Caki2 (cell line): ENCODE measurements at places on chromosomes 2 and 18. TPM values are rescaled to one million over a fixed set of nuclear protein-coding genes. Genes with fewer than 3 reads are reported as not detected.

DNA sequence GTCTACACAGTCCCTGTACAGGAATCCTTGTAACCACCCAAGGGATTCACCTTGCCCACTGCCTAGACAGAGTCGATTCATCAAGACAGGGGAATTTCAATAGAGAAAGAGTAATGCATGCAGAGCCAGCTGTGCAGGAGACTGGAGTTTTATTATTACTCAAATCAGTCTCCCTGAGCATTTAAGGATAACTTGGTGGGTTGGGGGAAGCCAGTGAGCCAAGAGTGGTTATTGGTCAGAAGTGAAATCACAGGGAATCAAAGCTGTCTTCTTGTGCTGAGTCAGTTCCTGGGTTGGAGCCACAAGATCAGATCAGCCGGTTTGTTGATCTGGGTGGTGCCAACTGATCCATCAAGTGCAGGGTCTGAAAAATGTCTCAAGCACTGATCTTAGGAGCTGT lies 17.8 kb upstream of the FAM98A start:
- no peak for DNase-seq

COL5A2 gene
- 2.0 and 3.0 TPM in 2 replicates for total RNA-seq

GRCh38 chr2:114063346-114063745 lies 173.5 kb downstream of the ACTR3 start:
- DNase-seq = no peak

- no peak for DNase-seq
Observed at GRCh38 chr2:141767691-141768090, 363.1 kb downstream of the LRP1B start.

GRCh38 chr2:1147873-1148612 lies 197.4 kb downstream of the SNTG2 start:
- DNase-seq = no peak

LIMS3 gene
- total RNA-seq = 0.23 and 0.91 TPM in 2 replicates

- no peak for DNase-seq
Observed at GRCh38 chr2:80330527-80331450, 26.2 kb upstream of the LRRTM1 start.

OTOS gene
- not detected in 2 replicates for total RNA-seq

- no peak for DNase-seq
Observed at GRCh38 chr2:199404841-199405240, 52.9 kb downstream of the SATB2 start.

- no peak for DNase-seq
Observed at GRCh38 chr18:44802508-44802907, 121.8 kb downstream of the SETBP1 start.

GRCh38 chr2:191942739-191943103 lies 95.8 kb upstream of the CAVIN2 start:
- DNase-seq = no peak

DNA sequence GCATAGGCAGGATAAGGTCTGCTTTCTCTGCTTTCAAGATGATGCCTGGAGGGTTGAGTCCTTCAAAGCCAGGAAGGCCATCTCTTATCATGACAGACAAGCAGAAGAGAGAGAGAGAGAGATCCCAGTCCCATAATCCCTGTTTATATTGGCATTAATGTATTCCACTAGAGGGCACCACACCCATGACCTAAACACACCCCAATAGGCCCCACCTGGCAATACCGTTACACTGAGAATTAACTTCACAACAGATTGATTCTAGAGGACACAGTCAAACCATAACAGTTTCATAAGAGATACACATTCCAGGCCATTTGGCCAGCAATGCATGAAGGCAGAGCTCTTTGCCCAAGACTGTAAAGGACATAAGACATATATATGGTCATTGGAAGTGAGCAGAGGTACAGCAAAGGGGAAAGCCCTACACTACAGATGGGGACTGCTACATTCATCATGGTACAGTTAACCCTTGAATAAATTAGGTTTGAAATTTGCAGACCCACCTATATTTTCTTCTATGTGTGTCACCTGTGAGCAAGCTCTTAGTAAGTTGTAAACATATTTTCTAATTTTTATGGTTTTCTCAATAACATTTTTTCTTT lies 1516.1 kb downstream of the RPIA start:
- DNase-seq = peak; percentile 15

DNA sequence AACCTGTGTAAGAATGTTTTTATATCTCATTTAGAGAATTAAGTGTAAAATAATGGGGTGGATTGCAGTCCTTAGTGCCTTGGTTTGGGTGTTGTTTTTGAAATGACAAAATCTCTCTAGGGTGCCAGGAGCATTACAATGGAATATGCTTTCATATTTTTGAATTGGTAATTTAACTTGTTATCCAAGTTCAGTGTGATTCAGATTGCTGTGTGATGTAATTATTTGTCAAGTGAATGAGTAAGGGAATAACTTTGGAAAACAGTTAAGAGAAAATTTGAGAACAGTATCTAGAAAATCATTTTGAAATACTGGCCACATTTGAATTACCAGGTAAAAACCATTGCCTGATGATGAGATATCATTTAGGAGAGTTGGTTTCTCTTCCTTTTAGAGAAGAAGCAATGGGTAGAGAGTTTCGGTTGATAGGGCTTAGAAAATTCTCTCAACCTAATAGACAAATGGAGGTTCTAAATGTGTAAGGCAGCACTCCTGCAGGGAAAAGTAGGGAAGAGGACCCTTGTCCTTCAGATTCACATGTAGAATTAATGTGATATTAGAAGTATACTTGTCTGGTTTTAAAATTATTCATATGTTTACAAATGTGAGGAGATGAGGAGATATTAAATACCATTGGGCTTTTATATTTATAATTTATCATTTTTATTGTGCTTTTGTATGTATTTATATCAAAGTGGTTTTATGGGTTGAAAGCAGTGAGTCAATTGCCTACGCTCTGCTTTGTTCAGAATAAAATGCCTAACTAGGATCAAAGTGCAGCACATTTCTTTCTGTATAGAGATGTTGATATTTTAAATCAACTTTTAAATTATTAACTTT lies 124.8 kb downstream of the PHLPP1 start:
- DNase-seq = no peak

DNA sequence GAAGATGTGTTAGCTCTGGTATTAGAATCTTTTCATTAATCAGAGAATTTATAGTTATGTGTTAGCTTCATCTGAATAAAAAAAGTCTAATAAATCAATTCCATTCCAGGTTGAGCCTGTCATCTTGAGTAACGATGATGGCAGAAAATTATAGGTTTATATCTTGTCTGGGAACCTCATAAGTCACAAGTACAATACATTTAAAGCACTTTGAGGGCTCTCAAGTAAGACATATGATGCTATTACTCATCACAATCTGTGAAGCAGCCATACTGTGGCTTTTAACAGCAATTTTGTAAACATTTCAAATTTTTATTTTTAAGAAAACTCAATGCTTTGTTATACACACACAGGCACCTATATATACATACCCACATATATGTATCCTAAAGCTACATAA lies 484.1 kb upstream of the VRK2 start:
- DNase-seq = no peak

GRCh38 chr2:188766471-188766856 lies 207.7 kb upstream of the COL3A1 start:
- no peak for DNase-seq

FHOD3 gene
- total RNA-seq = 7.8 and 15.0 TPM in 2 replicates

GRCh38 chr2:145379934-145380333 lies 860.0 kb upstream of the ZEB2 start:
- DNase-seq = no peak

DNA sequence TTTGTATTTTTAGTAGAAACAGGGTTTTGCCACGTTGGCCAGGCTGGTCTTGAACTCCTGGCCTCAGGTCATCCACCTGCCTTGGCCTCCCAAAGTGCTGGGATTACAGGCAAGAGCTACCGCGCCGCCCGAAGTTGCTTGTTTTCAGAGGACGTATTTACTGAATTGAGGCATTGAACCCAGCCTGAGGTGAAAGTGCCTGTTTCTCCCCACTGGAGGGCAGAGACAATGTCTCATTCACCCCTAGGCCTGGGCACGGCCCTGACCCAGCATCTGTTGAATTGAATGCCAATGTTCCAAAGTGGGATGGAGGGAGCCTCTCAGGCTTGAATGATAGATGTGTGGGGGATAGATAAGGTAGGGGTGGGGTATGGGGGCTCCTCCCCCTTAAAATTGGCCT lies 4.5 kb upstream of the TMBIM1 start:
- DNase-seq = no peak

DNA sequence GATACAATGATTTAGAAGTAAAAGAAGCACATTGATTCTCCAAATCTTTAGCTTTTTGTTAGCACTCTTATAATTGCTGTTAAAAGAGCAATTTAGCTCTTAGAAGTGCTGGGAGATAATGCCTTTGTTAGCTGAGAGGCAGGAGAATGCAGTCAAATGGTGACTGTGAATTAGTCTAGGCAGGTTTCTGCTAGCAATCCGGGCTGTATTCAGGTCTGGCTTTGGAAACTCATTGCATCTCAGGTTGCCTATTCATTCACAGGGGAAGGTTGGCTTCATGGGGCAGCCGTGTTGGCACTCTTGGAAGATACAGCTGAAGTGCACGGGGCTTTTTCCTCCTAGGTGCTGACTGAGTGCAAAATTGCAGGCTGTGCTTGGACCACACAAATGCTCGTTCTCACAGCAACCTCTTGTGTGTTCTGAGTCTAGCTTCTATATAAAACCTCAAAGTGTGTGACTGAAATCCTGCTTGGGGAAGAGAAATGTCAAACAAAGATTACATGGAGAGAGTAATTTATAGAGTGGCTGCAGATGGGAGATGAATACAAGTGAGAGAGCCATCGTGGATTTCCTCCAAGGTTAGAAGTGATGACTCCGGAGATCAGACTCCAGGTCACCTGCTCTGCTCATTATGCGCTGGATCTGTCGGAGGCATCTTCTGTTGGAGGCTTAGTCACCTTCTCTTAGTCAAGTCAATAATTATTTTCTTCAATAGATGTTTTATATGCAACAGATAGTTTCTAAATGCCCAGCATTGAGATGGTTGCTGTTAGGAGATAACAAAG lies 167.8 kb downstream of the PMAIP1 start:
- no peak for DNase-seq

TRIM43 gene
- total RNA-seq = not detected in 2 replicates

DNA sequence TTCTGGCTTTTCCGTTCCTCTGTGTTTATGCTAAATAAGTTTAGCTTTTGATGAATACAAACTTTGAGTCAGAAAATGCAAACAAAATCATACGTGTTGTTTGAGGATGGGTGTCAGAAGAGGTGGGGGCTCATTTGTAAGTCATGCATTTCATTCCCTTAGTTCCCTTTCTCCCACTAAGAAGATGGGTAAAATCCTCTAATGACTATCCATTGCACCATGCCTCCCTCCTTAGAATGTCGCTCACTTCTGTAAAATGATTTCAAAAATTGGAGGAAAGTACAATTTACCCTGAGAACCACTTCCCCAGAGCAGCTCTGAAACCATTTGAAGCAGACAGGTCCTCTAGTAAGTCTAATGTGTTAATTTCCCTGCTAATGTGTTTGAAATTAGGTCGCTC lies 629.6 kb upstream of the VRK2 start:
- no peak for DNase-seq

EVX2 gene
- total RNA-seq = not detected in 2 replicates

PXDN gene
- total RNA-seq = 101 and 131 TPM in 2 replicates

GRCh38 chr18:78919956-78920355 lies 59.7 kb upstream of the SALL3 start:
- peak; percentile 21 for DNase-seq

- no peak for DNase-seq
Observed at GRCh38 chr18:74897971-74898657, 300.4 kb downstream of the ZNF407 start.

GRCh38 chr2:14517731-14518130 lies 114.8 kb upstream of the LRATD1 start:
- DNase-seq = no peak

GRCh38 chr2:137964859-137965459 lies 686 bp downstream of the HNMT start:
- no peak for DNase-seq

DNA sequence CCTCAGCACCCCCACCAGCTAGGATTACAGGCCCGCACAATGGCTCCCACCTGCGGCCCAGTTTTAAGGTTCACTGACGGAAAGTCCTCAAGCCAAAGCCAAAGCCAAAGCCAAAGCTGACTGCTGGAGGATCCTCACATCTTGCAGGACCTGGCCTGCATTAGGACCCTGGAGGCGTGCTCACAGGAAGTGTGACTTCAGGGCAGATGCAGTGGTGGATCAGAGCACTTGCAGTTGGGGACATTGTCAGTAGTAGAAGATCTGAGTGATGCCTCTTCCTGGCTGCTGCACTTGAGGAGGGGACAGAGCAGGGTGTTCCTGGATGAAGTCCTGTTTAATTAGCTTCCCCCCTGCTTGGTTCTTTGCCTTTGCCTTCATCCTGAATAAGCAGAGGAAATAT lies 69.0 kb upstream of the ALPP start:
- DNase-seq = no peak

GRCh38 chr2:215347878-215348277 lies 36.0 kb downstream of the ATIC start:
- DNase-seq = no peak

DUSP2 gene
- 6.1 and 7.4 TPM in 2 replicates for total RNA-seq

SRD5A2 gene
- not detected in 2 replicates for total RNA-seq

- no peak for DNase-seq
Observed at GRCh38 chr2:31402388-31402787, 12.2 kb downstream of the XDH start.

GRCh38 chr2:97354576-97354975 lies 235.1 kb downstream of the ANKRD36B start:
- DNase-seq = no peak

NIFK gene
- 41.2 and 49.2 TPM in 2 replicates for total RNA-seq

GRCh38 chr18:35246831-35247230 lies 6.0 kb downstream of the ZNF397 start:
- DNase-seq = no peak

- peak; percentile 26 for DNase-seq
Observed at GRCh38 chr2:1856922-1857321, 112.6 kb upstream of the PXDN start.

C2orf78 gene
- total RNA-seq = not detected in 2 replicates

DNA sequence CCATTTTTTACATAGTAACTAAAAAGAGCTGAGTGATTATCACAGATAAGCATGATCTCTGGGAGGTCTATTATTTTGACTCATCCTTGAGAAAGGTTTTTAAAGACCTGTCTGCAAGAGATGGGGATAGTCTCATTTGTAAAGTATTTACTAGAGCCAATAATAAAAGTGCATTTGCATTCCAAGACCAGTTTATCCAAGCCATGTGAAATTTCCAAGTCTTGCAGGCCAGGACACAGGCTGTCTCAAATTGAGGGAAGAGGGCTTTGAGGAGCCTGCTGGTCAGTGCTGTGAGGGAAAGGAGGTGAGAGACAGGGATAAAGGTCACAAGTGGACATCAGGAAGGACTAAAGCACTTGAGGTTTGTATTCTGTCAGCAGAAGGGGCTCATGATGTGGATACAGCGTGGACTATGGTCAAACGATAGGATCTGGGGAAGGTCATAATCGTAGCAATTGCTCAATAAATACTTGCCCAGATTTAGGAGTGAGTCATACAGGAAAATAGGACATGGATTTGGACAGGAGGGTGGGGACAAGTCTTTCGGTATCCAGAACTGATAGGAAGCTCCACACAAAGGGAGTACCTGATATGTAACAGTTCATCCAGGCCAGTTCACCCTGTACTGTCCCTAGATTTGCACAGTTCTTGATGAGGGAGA lies 6.6 kb upstream of the CDH2 start:
- DNase-seq = no peak
